NCI-H345 (cell line): ENCODE measurements at places on chromosomes 5 and 9.

- no peak for DNase-seq
These were observed 57.1 kb downstream of the RETREG1 start for GRCh38 chr5:16559702-16560101.

GRCh38 chr5:176548967-176549444 lies at the start of gene CDHR2:
TSS of gene CDHR2 (plus strand) at chr5:176549342. CDS start at chr5:176565353, 16,011 bp downstream.
- DNase-seq = no peak

GRCh38 chr9:110101531-110102161 lies 106.3 kb downstream of the C9orf152 start:
- no peak for DNase-seq

- DNase-seq = no peak
These were observed 753.2 kb upstream of the RIOK2 start for GRCh38 chr5:97936231-97936630.

- peak; percentile 68 for DNase-seq
These were observed 21.7 kb upstream of the NSD1 start for GRCh38 chr5:177111720-177112394.

DNA sequence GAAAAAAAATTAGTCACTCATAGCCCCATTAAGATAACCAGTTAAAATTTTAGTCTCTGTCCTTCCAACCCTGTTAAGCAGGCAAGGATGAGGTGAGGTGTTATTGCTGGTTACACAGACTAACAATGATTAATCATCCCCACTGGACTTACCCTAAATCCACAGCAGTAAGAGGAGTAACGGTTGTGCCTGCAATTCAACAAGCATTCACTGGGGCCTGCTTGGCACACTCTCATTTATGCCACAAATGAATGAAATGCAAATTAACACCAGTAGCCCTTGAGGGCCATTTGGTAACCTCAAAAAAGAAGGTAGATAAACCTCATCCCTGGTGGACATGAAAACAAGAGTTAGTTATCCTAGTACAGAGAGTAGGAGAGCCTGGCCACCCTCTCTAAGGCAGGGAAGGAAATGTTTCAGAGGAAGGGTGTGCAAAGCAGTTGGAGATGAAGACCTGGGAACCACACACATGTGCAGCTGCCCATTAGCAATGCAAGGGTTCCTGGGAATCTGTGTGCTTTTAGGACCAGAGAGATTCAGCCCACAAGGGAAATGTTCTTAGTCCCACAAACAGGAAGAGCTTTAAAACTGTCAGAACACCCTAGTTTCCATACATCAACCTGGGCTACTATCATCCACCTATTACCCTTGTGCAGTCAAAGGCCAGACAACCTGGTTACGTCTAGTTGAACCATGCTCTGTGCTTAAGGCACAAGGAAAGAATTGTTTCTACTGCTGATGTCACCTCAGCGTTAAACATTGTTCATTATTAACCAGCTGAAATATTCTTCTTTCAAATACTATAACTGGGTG lies 7.7 kb downstream of the LHFPL2 start:
- DNase-seq = no peak

- no peak for DNase-seq
These were observed 37.6 kb upstream of the CAVIN4 start for GRCh38 chr9:100540327-100540726.

DNA sequence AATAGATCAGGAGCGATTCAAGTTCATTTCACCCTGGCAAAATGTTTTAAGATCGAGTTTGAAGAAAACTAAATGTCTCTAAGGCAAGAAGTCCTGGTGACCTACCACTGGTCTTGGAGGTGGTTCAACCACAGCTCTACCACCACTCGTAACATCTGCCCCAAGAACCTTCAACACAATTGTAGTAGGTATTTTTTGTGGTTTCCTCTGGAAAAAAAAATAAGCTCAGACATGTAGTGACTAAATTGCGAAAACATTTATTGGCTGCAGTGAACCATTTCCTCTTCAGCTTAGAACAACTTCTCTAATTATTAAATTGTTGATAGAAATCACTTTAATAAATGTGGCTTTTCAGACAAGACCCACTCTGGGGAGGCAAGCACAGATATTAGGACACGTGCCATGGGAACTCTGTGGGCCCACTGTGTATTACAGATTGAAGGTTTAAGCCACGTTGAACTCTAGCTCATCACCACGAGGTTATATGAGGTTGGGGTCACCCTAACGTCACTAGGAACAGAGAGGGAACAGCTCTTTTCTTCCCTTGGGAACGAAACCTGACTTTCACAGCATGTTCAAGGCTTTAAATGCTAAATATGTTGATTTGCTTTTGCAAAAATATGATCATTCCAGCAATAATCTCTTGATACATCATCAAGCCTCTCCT lies 142.9 kb downstream of the HSD17B3 start:
- no peak for DNase-seq

DNA sequence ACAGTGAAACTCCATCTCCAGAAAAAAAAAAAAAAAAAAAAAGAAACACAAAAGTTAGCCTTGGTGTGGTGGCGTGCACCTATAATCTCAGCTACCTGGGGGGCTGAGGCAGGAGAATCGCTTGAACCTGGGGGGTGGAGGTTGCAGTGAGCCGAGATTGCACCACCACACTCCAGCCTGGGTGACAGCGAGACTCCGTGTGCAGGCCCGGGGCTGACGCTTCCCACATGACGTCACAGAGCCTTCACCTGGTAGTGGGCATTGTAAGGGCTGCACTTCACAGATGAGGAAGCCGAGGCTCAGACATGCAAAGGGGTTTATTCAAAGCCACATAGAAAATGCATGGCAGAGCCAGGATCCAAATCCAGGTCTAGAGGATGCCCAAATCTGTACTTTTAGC lies 114.2 kb downstream of the GAPVD1 start:
- DNase-seq = no peak

DNA sequence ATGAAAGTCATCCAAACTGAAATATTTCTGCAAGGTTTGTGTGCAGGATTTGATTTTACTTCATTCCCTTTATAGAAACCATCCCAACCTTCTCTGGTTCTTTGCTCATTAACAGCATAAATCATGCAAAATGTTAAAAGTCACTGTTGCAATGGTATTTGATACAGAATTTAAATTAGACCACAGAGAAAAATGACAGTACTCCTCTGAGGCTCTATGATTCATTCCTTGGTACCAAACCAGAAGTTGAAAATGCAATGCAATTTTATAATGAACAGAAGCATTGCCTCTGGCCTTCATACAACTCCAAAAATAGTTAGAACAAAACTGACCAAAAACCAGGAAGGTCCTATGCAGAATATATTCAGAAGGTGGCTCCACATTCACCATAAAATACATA lies 607.1 kb downstream of the TLE1 start:
- DNase-seq = no peak

DNA sequence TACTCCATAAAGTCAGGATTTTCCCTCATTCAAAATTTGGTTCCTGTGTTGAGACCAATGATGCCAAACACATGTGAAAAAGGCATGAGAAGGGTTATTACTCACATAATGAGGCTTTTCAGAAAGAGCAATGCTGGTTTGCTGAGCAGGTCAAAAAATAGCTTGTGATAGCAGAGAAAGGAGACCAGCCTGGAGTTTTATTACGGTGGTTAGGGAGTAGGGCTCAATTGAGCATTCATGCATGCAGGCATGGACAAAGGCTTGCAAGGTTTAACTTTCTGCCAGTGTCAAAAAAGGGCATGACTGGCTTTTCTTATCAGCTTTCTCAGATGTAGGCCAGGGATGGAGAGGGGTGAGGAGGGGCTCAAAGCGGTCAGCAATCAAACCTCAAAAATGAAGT lies 628.3 kb downstream of the DNAH5 start:
- DNase-seq = no peak

DNA sequence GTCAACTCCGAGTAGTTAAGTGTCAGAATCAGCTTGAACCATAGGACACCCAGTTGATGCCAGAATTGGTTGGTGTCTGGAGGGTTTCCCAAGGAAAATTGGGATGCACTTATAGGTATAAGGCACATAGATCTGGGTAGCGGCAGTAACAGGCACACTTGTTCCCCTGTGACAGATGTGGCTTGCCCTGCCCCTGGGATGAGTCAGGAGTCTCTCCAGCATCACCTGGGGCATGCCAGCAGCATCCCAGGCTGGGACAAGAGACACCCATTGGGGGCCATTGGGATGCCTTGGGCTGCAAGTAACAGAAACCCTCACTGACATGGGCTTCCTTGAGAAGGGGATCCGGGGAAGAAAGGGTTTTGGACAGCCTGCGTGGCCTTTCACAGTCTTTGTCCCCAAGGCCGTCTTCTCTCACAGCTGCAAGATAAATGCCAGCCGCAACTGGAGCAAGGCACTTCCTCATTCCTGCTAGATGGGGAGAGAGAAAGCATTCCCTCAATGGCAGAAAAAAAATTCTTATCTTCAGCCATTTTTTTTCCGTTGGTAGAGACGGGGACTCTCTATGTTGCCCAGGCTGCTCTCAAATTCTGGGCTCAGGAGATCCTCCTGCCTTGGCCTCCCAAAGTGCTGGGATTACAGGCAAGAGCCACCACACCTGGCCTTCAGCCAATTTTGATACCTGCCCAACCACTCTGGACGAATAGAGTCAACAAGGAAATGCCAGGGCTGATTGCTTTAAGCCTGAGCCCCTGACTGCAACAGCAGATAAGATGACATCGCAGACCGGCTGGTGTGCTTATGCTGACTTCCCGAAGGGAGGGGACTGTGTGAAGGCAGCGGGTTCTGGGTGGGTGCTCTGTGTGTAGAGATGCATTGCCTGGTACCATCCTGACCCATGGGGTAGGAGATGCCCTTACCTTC lies 13.3 kb upstream of the RNF130 start:
- peak; percentile 94 for DNase-seq

DNA sequence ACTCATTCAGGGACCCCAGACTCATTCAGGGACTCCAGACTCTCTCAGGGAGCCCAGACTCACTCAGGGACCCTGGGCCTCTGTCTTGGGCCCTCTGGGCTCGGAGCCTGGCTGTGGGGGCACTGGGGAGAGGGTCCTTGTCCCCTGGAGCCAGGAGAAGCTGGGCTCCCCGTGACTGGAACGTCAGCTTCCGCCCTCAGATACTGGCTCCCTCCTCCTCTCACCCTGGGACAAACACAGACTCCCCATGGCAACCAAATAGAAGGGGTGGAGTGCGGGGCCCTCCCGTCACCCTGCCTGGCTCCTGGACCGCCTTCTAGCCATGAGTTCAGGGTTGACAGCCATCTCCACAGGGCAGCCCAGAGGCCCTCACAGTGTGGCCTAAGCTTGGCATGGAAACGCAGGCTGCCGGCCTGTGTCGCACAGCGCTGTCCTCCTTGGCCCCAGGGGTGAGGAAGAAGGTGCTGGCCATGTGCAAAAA lies 27.6 kb downstream of the ZDHHC11B start:
- no peak for DNase-seq

DNA sequence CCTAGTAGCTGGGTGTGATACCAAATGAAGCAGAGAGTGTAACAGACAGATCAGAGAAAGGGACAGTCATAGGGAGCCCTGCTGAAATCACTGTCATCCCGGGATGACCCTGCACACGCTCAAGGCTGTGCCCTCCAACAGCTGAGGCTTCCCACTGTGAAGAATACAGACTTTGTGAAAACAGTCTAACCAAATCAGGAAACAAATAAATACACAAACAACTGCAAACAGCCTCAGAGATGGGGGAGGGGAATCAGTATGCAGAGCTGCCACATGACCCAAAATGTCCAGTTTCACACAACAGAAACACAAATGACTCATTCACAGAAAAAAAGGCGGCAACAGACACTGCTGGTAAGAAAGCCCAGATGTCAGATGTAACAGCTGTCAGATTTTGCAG lies 101.9 kb downstream of the ADAMTS2 start:
- DNase-seq = no peak

DNA sequence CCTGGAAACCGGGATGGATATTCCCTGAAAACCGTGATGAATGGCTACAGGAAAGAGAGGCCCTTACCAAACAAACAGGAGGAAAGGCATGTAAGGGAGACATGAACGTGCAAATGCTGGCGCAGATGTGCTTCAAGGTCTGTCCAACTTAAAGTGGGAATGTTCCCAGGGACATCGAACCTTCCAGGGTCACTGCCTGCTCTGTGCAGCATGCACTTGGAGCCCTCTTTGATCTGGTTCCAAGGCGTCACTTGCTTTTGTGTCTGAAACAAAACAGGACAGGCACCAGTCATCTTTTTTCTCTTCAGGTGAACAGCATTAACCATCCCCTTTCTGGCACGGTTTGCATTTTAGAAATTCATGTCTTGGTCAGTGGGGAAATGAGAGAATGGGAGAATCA lies 479.4 kb downstream of the RASEF start:
- no peak for DNase-seq

DNA sequence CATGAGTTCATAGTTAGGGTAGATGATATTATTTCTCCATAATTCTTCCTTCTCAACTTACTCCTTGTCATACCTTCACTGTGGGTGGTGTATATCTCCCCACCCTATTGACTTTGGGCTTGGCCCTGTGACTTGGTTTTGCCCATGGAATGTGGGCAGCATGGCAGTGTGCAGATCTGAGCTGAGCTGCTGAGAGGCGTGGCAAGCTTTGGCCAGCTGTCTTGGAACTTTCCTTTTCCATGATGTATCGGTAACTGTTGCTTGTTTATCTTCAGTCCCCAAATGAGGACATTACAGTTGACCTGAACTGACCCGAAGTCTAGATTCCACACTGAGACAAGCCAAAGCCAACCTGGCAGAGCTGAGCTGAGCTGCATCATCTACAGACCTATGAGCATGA lies 70.4 kb downstream of the RALGPS1 start:
- no peak for DNase-seq

GRCh38 chr5:37054391-37054790 lies 177.8 kb downstream of the NIPBL start:
- DNase-seq = no peak

DNA sequence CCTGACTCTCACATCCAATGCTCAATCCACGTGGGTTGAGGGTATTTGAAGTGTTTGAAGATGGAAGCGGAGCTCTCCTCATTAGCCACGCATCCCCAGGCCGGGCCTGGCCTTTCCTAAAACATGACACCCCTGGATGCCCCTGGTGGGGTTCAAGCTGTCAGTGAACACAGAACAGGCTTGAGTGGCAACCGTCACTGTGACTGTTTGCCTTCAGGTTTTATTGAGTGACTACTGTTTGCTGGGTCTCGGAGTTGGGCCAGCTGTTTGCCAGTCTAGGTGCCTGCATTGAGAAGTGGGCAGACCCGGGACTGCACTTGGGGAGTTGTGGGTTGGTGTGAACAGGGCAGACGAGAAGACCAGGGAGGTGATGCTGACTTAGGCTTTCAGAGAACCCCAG lies 7.8 kb upstream of the OLFM1 start:
- no peak for DNase-seq

DNA sequence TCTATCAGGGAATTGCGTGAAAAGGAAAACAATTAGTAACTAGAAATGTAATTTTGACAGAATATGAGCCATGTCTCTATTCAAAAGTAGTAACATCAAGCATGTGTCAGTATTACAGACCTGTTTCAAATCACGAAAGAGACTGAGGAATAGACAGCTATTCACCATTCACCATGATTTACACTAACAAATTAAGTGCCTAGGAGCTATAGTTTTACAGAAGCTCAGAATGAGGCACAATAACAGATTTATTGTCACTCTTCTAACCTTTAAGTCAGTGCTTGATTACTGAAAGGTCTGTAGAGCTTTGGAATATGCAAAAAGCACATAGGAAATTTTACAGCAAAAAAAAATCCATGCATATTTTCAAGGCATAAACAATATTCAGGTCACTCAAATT lies 208.2 kb downstream of the SLCO4C1 start:
- no peak for DNase-seq
